ENCODE measurements at places on chromosomes 16 and 17. TPM values are rescaled to one million over a fixed set of nuclear protein-coding genes. Genes with fewer than 3 reads are reported as not detected.

NPIPB2 gene
- total RNA-seq: 92.3 TPM

GRCh38 chr16:81720973-81721906, 57.9 kb upstream of the PLCG2 start:
- no peak for DNase-seq

SLC13A2 gene
- 49.7 TPM for total RNA-seq

SCGB1C2 gene
- total RNA-seq: not detected

DNA sequence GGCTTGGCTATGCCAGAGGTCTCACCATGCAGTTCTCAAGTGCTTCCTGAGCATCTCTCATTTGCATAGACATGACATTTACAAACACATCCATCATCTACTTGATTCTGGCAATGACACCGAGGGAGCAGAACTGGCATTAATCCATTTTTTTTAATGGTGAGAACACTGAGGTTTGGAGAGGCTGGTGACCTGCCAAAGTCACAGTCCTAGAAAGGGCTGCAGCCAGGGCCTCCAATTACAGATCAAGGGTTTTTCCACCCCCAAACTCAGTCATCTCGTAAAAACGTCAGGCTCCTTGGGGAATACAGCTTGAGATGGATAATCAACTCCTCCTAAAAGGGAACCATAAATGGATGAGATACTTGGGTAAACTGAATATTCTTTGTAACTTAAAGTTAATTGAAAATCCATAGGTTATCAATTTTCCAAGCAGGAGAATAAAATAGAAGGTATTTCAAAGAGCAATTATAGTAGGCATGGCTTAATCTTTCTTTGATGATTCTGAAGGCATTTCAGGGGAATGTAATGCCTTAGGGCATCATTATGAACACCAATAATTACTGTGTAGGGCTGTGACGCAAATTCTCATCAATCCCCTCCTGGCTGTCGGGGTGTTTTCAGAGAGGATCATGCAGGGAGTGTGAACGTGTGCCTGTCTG, 9.4 kb upstream of the MEOX1 start:
- DNase-seq: no peak

DNA sequence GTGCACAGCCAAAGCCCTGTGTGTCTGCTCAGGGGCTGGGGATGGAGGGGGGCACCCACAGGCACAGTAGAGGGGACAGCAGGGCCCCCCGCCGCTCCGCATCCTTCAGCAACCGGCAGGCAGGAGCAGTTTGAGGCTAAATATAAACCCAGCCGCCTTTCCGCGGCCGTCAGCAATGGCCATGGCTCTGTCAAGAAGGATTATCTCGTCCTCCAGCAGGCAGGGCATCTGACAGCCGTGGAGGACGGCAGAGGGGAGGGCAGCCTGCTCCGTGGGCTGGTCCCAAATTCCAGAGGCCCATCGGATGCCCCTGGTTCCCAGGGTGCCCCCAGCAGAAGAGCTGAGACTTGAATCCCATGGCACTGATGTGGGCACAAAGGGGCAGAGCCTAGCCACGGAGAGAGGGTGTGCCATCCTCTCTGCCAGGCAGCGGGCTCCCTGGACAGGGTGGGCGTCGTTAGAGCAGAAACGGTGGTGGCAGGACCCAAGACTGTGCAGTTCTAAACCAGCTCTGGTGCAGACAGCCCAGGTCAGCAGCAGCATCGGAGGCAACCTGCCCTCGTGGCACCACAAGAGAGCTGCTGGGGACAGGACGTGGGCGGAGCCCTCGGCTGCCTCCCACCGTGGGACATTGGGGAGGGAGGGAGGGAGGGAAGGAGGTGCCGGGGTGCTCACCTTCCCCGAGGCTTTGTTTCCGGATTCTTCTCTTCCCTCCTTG, 198.8 kb upstream of the CIBAR2 start:
- DNase-seq: no peak

DNA sequence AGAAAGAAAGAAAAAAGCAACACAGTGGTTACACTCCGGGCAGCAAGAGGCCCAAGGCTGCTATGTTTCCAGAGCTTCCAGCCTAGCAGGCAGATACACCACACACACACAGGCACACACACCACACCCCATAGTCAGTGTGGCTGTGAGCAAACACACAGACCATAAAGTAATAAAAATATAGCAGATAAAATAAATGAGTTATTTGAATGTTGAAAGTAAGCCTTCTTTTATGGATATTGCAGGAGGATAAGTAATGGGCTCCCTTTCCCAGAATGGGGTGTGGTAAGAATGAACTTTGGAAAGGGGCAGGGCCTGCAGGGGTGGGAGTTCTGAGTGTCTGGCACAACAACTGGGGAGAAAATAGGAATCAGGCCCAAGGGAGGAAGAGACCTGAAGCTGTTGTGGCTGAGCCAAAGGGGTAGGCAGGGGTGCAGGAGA, 4.8 kb upstream of the CDK5RAP3 start:
- peak; percentile 82 for DNase-seq

- DNase-seq: no peak
These were observed 5.3 kb downstream of the MPP3 start for GRCh38 chr17:43827596-43827995.

DNA sequence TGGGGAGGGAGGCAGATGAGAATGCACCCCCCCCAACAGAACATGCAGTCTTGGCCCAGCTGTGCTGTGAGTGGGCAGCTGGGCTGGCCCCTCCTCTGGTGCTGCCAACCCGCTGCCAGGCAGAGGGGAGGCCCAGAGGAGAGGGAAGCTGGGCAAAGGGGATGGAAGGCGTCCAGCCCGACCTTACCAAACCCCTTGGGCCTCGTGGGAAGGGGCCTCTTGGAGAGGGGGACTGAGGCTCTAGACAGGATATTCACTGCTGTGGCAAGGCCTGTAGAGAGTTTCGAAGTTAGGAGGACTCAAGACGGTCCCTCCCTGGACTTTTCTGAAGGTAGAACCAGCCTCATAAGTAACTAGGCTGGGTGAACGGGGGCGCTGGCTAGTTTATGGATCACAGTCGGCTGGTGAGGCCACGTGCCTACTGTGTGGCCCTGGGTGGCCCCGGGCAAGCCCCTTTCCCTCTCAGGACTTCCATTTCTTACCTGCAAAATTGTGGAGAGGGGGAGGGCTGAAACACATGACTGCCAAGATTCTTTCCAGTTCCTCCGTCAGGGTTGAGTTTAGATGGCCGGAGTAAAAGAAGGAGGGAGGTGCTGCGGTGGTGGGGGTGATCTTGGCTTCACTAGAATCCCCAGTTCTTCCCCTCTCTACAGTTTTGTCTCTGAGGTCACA, 857 bp upstream of the STAT5A start:
- DNase-seq: peak; percentile 56

CIBAR2 gene
- not detected for total RNA-seq

TLCD2 gene
- total RNA-seq: 24.0 TPM

NHLRC4 gene
- 0.75 TPM for total RNA-seq

DECR2 gene
- total RNA-seq: 69.5 TPM

DNA sequence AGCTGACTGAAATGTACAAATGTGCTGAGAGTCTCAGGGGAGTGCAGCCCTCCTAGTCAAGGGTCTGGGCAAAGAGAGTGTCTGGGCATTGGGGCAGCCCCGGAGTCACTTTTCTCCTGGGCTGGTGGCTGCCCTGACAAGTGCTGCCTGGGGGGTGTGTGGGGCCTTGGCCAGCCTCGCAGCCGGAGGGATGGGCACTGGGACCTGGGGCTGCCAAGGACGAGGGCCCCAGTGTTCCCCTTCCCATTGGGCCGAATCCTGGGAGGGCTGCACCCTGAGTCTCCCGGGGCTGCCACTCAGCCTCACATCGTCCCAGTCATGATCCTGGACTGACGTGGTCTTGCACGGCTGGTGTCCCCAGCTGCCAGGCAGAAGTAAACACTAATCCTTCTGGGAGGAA, 132.3 kb downstream of the BANP start:
- DNase-seq: no peak

ACBD4 gene
- 96.1 TPM for total RNA-seq

GRCh38 chr16:67430977-67431774, at the start of gene HSD11B2:
HSD11B2 (plus strand) TSS chr16:67431121; CDS start chr16:67431249, 128 bp downstream.
- peak; percentile 89 for DNase-seq

RNF157 gene
- 76.4 TPM for total RNA-seq

- no peak for DNase-seq
These were observed 26.8 kb upstream of the CAPN15 start for GRCh38 chr16:500709-501108.

TPPP3 gene
- 5.7 TPM for total RNA-seq

CRHR1 gene
- total RNA-seq: not detected

- peak; percentile 38 for DNase-seq
These were observed at the start of gene CDH11 for GRCh38 chr16:65121870-65122723. CDH11 (minus strand) TSS chr16:65122063; CDS start chr16:65004869, 117,194 bp downstream.

- no peak for DNase-seq
These were observed 913 bp downstream of the SLC13A5 start for GRCh38 chr17:6712058-6712853.

MARVELD3 gene
- 140 TPM for total RNA-seq

DNA sequence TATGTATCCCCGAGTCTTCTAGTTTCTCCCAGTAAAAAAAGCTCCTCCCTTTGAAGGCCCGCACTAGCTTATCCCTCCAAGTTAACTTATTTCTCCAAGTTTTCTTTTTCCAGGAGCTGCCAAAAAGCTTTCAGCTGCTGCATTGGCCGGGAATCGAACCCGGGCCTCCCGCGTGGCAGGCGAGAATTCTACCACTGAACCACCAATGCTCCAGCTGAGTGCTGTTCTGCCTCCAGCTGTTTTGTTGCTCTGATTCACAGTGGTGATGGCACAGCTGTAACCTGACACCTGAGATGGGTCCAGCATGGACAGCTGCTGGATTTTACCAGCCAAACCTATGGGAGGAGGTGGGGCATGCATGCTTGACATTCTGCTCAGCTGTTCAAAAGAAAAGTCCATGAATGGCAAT, 22.1 kb downstream of the VAC14 start:
- DNase-seq: peak; percentile 38
